Stimulated activated CD4-positive, alpha-beta T cell treated with anti-CD3 and anti-CD28 coated beads, Interleukin-12 subunit alpha, Interleukin-12 subunit beta, amount 100 ng/mL, for 24 hours (primary cell): ENCODE measurements at places on chromosomes 5 and 9.

DNA sequence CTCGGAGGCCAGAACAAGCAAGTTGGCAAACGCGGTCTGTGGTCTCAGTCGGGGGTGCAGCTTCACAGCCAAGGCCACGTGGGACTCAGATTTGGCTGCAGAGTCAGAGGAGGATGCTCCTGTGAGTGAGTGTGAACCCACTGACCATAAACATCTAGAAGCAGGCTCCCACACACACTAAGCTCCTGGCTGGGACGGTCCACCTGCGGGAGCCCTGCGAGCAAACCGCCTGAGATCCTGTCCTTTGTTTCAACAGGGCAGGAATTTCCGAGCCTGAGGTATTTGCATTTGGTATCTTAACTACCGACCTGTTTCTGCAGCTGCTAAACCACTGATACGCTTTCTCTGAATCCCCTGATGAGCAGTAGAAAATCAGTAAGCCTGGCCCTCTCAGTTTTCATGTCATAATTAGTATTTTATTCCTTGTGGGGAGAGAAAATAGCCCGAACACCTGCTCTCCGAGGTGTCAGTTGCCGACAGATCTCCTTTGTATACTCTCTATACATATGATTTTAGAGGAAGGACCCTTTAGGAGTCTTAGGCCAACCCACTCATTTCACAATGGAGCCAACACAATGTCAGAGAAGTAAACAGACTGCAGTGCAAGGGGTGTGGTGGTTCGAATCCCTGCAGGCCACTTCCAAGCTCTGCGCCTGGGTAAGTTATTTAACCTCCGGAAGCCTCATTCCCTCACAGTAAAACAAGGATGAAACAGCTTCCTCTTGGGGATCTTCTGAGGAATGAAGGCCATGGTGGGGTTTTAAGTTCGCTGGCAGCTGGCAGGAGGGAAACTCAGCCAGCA, 40.9 kb upstream of the PWWP2A start:
- DNase-seq: no peak

GRCh38 chr5:72171667-72172066, 64.4 kb downstream of the MAP1B start:
- no peak for DNase-seq

- no peak for DNase-seq
These were observed 14.3 kb upstream of the LHX3 start for GRCh38 chr9:136219276-136219675.

DNA sequence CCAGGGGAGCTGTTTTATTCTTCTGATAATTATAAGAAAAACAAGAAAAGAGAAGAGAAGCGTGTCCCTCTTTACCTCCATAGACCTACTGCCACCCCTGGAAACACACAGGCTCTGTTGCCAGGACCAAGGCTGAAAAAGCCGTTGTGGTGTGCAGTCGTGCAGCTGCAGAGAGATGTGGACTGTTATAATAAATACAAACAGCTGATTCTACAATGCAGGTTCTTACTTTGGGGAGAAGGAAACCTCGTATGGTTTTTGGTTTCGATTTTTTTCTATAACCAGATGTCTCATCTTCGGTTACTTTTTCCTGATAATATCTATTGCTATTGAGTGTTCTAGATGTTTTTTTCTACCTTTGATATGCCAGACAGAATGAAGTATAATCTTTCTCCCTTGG, 28.1 kb downstream of the FYB1 start:
- no peak for DNase-seq

DNA sequence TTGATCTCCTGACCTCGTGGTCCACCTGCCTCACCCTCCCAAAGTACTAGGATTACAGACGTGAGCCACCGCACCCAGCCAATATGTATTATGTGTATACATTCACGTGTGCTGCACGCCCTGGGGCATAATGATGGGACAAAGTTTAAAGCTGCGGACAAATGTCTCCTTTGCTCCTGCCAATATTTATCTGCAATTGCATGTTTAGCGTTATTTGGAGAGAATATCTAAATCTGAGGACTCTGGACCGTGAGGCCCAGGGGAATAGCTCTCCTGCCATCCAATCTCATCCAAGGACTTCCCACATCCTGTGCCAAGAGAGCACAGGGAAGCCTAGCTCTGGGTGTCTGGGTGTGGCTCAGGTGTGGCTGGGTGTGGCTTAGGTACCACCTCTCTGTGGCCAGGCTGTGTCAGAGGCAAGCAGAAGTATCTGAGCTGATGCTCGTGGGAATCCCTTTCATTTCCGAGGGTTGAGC, 6.9 kb upstream of the BOD1 start:
- DNase-seq: no peak

- DNase-seq: no peak
These were observed 259.5 kb downstream of the BNC2 start for GRCh38 chr9:16611001-16611400.

- no peak for DNase-seq
These were observed 109.4 kb upstream of the MVB12B start for GRCh38 chr9:126217250-126217653.

DNA sequence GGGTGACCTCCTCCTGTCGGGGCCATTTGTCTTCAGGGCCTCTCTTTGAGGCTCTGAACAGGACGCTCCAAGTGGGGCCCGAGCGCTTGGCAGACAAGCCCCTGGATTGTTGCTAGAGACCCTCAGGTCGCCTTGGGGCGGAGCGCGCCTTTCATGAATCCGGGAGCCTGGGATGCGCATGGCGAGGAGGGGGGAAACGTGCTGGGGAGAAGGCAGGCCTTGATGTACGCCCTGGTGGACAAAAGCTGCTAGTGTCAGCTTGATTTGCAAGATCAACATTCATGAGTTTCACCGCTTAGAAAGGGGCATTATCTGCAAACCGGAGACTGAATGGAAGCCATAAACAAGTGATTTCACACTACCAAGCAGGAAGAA, 226.3 kb downstream of the SMARCA2 start:
- no peak for DNase-seq

DNA sequence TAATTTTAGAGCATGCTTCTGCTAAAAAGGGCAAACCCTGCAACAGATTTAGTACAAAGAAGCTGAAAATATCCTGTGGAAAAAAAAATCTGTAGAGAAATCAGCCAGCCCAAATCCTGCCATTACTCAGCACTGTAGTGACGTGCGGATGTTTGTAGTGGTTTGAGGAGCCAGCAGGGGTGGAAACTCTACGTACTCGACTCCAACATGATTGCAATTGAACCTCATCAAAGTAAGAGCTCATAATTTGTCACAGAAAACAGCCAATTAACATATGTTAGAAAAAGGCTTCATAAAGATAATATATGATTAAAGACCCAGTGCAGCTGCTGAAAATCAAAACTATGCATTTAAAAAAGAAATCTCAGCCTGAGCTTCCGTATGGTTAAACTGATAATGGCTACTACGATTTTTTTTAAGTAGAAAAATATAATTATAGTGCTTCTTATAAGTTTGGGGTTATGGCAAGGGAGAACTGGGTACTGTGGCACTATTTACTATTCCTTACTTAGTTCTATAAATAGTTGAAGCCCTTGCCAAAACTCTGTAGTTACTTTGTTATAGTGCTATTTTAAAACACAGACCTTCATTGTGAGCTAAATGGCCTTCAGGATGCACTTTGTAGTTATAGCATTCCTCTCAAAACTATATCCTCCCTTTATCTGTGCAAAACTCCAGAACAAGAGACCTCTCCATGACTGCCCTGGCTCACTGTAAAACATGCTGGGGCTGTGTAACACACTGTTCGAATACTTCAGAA, 49.4 kb downstream of the MEF2C start:
- peak; percentile 14 for DNase-seq

GRCh38 chr5:95958310-95959014, 3.2 kb downstream of the ELL2 start:
- DNase-seq: no peak

DNA sequence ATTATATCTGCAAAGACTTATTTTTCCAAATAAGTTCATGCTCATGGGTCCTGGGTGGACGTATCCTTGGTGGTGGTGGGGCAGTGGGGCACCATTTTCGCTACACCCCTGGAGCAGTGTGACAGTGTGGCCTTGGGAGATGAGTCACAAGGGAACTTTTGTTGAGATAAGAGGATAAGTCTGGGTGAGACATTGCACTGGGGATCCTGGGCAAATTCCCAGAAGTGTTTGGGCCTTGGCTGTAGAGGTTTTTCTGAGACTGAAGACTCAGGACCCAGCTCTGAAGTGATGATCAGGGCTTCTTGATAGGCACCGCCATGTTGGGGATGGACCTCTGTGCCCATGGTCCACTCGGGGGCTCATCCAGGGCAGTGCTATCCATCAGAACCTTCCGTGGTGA, 149.4 kb downstream of the MACROH2A1 start:
- DNase-seq: no peak

- DNase-seq: no peak
These were observed 11.1 kb downstream of the ZNF608 start for GRCh38 chr5:124735169-124735858.

DNA sequence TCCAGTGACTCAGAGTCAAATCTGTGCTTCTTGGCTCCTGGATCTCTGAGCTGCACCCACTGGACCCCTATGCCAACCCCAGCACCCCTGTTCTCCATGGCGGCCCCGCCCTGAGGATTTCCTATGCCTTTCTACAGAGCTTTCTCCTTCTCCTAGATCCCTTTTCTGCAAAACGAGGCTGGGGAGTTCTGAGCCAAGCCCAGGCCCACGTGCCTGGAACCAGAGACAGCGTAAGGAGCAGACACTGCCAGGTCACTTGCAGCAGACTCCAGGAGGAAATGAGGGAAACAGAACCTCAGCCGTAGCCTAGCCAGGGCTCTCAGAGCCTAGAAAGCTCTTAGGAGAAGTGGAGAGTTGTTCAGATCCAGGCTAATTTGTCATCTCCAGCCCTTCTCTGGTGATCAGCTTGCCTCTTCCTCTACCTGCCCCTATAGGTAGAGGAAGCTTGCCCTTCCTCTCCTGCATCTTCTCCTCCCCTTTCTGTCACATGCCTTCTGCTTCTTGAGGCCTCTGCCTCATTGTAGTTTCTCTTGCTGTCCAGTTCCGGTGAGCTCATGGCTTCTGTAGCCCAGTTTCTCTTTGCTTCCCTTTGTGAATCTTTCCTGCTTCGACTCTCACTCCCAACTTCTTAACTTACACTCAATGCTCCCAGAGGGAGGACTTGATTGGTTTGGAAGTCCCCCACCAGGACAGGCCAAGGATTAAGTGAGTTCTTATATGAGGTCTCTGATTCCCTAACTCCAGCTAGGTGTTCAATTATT, 163.4 kb downstream of the RGS3 start:
- no peak for DNase-seq

DNA sequence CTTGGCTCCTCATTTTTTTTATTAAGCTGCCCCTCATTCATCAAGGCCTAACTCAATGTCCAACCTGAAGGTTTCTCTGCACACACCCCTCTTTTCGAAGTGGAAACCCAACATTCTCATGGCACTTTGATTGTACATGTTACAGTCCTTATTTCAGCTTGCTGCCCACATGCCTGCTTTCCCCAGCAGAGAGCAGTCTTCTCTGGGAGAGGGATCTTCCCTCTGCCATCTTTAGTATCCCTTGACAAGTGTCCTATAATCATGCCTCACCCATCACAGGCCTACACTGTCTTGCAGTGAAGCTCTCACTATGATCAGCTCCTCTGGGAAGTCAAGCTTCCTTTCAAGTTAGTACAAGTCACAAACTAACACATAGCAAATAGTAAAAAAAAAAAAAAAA, 175.1 kb downstream of the ACER2 start:
- DNase-seq: no peak

DNA sequence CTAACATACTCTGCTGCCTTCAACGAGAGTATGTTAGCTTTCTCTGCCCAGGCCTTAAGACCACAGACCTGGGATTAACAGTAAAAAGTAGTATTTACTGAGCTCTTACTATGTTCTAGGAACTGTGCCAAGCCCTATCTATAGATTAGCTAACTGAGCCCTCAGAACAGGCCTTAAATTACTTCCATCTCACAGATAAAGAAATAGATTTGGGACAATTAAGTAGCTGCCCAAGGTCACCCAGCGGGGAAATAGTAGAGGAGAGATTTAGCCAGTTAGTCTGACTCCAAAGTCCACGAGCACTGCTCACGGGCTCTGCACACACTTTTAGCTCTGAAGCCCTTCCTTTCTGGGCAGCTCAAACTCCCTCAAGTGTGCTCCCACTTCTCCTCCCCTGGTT, 64.5 kb upstream of the EQTN start:
- DNase-seq: no peak

GRCh38 chr5:54469622-54470021, 14.1 kb downstream of the HSPB3 start:
- DNase-seq: no peak

GRCh38 chr9:125961072-125961471, 213.9 kb downstream of the PBX3 start:
- DNase-seq: no peak

DNA sequence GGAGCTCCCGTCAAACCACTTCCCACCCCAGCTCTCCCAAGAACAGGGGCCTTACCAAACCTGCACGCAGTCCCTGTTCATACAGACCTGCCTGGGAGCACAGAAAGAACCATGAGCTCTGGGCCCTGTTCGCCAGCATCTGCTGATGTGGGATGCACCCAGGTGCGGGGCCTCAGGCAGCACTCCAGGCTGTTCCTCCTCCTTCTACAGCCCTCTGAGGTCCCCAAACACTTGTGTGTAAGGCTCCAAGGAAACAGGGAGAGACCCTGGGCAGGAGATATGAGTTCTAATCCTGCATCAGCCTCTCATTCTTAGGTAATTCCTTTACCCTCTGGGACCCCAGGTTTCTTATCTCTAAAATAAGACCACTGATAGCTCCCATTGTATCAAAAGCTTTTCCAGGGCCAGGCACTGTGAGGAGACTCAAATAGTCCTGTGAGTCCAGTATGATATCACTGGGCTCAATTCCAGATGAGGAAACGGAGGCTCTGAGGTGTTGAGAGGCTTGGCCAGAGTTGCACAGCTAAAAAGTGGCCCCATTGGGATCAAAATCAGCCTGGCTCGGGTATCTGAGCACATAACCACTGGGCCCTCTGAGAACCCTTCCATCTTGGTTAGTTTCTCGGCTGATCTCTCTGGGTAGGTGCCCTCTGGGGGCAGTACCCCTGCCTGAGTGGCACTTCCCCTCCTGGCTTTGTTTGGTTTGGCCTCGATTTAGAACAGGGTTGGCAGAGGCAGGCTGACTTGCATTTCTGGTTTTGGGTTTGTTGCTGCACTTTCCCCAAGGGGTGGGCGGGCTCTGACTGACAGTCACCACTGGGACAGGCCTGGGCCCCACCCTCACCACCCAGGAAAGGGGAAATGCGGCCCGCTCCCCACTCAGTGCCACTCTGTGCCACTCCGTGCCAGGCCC, 116.8 kb downstream of the RGS3 start:
- DNase-seq: peak; percentile 63

DNA sequence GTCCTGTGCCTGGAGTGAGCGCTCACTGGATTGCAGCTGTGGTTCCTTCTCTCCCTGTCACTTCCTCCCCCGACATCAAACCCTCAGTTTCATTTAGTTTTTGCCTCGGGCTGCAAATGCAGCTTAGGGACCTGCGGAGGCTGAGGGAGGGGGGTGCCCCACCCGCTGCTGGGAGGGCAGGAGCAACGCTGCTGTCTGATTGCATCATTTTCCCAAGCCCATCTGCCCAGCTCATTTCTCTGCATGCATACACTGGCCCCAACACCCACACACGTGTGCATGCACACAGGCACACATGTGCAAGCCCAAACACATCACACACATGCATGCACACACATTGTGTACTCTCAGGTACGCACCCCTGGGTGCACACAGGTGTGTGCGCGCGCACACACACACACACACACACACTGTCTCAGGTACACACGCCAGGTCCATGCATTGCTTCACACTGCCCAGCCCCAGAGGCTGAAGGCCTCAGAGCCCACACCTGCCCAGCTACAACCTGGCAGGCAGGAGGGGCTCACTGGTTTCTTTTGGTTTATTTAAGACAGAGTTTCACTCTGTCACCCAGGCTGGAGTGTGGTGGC, 3.4 kb downstream of the ASS1 start:
- no peak for DNase-seq
